ENCODE measurements at places on chromosomes 6 and 20.

- DNase-seq: no peak
These were observed 7.6 kb downstream of the LEMD2 start for GRCh38 chr6:33781131-33781975.

GRCh38 chr20:48025661-48026060 lies 240.4 kb upstream of the SULF2 start:
- DNase-seq: no peak

DNA sequence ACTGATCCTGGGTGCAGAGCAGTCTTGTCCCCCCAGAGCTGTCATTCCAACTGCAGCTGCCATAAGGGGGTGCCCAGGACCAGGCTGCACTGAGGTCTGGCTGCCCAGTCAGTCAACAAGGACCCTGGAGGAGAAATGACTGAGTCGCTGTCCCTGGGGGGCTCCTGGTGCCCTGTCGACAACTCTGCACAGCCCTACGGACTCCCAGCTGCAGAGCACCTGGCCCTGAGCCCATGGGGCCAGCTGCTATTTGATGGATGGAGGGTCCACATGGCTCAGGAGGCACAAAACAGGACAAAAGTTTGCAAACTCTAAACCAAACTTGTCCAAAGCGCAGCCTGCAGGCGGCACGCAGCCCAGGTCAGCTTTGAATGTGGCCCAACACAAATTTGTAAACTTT lies 46.3 kb upstream of the RPS6KA2 start:
- no peak for DNase-seq

DNA sequence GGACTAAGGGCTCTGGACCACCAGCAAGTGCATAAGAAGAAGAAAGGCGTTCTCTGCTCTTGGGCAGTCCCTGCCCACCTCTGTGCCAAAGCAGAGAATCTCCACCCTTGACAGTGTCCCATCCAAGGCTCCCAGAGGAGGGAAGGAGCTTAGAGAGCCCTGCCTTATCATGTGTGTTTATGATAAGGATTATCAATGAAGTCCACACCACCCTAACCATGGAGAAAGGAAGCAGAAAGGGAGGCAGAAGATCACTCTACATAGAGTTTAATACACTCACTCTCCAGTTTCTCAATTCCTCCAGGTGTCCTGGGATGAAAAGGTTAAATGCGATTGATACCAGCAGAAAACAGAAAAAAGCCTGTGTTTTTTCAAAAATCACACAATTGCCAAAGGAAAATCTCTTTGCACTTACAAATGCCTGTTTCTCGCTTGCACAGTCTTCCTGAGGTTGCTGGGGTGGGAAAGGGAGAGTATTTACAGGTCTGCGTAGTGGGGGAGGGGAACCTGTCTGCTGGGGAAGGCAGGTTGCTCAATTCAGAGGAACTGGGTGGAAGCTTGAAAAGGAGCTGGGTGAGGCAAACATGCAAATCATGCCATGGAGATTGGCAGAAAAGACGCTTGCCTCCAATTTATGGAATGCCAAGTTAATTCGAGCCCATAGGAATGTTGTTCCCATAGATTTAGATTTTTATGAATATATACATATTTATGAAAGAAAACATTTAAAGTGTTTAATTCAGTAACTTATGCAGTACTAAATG lies 104.0 kb downstream of the EYA2 start:
- DNase-seq: no peak

- no peak for DNase-seq
These were observed 52.9 kb upstream of the AKAP12 start for GRCh38 chr6:151186804-151187330.

Data from kidney (tissue), 22 donors.